ENCODE measurements at places on chromosomes 12 and 14.

DNA sequence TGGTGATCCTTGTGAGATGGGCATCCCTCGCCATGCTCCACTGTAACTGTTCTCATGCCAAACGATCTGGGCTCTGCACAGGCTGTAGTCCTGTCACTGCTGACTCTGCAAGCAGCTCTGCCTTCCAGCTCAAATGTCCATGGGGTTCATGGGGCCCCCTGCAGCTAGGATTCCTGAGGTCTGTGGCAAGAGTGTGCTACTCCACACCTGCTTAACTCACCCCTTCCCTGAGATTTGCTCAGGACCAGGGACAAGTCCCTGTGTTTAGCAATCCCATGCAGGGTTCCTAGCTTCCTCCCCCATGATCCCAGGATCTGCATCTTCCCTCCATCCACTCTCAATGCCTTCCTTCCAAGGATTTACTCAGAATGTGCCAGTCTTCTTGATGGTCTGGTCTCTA, 241.0 kb downstream of the ASCL1 start:
- no peak for DNase-seq

GRCh38 chr14:30227876-30228275, 300.2 kb upstream of the PRKD1 start:
- DNase-seq, result peak; percentile 86

GRCh38 chr12:2752676-2753371, 41.9 kb upstream of the FKBP4 start:
- peak; percentile 69 for DNase-seq

GRCh38 chr14:105013150-105013785, 7.6 kb downstream of the CDCA4 start:
- no peak for DNase-seq

DNA sequence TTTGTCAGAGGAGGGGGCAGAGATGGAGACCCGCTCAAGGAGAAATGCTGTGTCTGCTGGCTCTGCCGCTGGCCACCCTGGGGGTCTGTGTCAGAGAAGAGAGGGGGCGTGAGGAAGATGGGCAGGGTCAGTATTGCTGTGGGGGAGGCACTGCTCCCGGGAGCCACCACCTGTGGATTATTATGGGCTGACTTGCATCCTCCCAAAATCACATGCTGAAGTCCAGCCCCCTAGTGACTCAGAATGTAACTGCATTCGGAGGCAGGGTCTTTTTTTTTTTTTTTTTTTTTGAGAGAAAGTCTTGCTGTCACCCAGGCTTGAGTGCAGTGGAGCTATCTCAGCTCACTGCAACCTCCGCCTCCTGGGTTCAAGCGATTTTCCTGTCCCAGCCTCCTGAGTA, 12.3 kb downstream of the ABCD4 start:
- peak; percentile 51 for DNase-seq

DNA sequence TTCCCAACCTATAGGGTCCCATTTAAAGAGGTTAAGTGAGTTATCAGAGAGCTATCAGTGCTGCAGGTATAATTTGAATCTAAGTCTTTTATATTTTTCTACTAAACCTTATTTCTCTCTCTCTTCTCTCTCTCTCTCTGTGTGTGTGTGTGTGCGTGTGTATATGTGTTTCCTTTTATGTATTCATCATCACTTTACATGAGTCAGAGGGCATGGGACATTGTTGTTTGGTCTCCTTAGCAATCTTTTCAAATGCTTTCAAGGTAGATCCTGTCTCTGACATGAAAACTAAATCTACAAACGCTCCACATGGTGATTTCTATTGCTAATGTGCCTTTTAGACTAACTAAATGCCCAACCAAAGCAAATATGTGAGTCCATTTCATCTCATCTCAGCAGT, 459.7 kb downstream of the BTG1 start:
- peak; percentile 85 for DNase-seq

DNA sequence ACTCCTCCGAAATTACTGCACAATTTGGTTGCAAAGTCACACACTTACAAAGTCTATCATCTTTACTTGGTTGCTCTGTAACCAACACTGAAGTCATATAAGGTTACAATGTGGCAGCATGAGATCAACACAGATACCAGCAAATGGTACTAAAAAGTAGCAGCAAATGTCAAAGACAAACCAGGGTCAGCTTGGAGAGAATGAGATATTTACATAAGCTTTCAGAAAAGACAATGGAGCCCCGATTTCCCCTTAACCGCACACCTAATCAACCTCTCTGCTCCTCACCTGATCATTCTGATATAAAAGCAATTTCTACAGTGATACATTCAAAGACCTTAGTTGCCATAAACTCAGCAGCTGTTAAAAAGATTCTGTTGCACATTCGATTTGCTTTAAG, 76.4 kb upstream of the FOXN3 start:
- DNase-seq, result no peak

- peak; percentile 59 for DNase-seq
These were observed 123.0 kb upstream of the PZP start for GRCh38 chr12:9331218-9331626.

DNA sequence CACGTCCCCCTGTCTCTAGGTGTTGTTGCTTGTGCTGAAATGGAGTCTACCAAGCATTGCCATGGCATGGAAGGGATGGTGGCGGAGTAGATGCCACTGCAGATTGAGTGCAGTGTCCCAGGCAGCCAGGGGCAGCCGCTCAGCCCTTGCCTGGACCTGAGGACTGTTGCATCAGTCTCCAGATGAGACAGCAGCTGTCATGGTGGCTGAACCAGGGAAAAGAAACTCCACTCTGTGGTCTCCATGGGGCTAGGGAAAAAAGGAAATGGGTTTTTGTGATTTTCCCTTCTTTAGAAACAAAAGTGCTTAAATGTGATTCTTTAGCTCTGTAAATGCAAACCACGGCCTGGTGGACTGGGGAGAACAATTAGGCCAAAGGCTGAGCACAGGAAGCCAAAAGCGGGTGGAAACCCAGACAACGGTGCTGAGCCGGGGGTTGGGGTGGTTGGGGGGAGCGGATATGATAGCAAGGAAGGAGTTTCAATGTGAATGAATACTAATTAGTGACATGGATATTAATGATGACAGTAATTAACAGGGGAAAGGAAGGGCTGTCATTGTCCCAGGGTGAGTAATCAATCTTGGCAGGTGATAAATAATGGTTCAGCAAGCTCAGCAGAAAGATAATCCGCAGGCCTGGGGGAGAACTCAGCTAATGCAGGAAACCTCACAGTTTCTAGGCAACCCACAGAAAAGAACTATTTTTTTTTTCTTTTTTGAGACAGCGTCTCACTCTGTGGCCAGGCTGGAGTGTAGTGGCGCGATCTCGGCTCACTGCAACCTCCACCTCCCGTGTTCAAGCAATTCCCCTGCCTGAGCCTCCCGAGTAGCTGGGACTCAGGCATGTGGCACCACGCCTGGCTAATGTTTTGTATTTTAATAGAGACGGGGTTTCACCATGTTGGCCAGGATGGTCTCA, 442.6 kb downstream of the DPF3 start:
- DNase-seq, result no peak

DNA sequence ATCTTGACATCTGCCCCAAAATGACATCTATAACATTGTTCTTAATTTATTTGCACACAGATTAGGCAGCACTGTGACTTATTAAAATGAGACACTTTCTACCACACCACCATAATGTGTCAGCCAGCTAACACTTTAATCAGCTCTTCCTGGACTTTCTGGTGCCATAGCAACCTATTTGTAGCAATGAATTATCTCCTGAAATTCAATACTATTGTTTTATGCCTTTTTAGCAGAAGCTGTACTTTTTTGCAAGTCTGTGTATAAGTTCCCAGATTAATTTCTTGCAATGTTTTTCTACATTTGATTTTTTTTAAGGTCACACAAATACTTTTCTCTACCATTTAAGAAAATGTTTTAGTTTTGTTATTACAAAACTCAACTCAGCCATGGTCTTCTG, 72.8 kb upstream of the SAV1 start:
- DNase-seq, result no peak

Data from PC-3 (cell line).